ENCODE measurements at places on chromosomes 11 and 22.

- no peak for DNase-seq
These were observed 10.4 kb downstream of the OR51B4 start for GRCh38 chr11:5291207-5291838.

DNA sequence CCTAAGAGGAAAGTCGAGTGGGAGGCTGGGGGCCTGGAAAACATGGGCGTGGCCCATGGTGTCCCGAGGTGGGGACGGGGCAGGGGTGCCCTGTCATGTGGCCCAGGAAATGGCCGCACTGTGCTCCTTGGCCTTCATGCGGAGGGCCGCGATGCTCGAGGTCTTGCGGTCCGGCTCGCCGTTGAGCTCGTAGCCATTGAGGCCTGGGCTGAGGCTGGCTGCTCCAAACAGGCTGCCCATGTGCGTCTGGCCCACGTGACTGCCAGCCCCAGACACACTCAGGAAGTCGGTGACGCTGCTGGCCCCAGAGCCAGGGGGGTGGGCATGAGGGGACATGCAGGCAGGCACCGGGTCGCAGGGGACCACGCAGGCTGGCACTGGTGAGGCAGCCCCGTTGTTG, 45.2 kb downstream of the ALX4 start:
- DNase-seq: no peak

GRCh38 chr11:6505577-6506240, 8.6 kb downstream of the DNHD1 start:
- no peak for DNase-seq

GRCh38 chr22:31504282-31504681, 7.9 kb downstream of the SFI1 start:
- DNase-seq: no peak

DNA sequence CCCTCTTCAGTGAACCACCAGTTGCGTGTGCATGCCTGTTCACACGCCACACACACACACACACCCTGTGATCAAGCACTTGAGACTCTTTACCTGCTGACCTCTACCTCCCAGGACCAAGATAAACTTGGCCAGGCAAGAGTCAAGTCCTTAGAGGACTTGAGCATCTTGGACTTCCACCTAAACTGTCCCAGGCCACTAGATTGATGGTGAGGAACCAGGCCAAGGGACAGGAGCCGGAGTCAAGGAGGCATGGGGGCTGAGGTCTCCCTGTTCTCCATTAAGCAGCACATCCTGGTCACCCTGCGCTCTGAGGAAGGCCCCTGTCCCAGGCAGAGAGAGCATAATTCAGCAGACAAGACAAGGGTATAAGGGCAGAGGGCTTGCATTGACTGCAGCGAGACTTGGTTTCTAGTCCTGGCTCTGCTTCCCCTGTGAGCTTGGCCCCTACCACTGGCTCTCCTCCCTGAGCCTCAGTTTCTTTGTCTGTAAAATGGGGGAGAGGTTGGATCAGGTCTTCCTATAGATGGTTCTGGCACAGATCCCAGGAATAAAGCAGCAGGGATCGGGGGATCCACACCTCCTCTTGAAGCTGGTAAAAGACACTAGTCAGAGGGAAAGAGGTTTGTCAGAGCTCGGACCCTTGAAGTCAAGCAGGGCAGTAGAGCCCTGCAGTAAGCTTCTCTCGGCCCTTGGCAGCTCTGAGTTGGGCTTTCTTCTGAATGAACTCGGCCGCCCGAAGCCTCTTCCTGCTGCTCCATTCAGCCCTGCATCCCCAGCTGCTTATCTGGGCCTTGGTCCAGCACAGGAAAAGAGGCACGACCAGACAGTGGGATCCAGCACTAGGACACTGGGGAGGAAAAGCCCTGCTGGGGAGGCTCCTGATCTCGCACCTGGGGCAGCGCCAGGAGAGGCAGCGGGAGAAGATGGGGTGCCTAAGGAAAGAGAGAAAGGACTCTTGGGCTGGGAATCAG, 2.0 kb downstream of the CREB3L1 start:
- DNase-seq: no peak

DNA sequence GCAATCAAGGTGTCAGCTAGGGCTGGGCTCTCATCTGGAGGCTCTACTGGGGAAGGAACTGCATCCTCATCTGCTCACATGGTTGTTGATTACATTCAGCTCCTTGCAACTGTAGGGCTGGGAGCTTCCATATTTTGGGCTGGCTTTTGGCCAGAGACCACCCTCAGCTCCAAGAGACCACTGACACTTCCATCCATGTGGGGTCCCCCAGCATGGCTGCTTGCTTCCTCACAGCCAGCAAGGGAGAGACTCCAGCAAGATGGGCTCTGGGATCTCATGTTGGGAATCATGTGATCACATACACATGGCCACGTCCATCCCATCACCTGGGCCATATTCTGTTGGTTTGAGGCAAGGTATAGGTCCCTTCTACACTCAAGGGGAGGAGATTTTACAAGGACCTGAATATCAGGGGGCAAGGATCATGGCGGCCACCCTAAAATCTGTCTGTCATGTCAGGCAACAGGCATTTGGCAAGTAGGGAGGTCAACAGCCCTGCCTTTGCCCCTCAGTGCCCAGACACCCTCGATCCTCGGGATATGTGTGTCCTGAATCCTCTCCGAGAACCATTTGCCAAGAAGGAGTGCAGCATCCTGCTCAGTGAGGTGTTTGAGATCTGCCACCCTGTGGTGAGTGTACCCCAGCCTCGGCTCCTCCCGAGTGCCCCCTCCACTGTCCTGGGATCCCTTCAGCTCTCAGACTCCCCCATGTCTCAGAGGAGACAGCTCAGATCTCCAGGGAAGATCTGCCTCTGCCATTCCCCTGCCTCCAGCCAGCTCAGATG, 48.7 kb downstream of the OTOG start:
- DNase-seq: no peak
